GM18507 (cell line): ENCODE measurements at places on chromosomes 1 and 21.

DNA sequence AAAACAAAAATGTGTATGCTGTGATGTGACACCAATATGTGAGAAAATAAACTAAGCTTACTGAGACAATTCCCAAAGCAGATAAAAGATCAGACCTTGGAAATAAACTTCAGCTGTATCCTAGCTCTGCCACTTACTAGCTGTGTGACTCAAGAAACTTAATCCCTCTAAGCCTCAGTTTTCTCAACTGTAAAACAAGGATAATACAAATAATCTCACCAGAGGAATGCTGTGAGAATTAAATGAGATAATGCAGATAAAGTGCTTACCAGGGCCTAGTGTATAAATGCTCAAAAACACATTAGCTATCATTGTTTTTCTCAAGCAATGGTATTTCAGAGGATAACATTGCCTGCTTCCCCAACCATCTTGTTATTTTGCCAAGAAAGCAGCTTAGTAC, 2.1 kb downstream of the HEATR1 start:
- no peak for DNase-seq

- DNase-seq = no peak
Measured at GRCh38 chr1:38083541-38083940, 36.9 kb upstream of the POU3F1 start.

- no peak for DNase-seq
Measured at GRCh38 chr1:46557403-46557802, 6.0 kb upstream of the KNCN start.

DNA sequence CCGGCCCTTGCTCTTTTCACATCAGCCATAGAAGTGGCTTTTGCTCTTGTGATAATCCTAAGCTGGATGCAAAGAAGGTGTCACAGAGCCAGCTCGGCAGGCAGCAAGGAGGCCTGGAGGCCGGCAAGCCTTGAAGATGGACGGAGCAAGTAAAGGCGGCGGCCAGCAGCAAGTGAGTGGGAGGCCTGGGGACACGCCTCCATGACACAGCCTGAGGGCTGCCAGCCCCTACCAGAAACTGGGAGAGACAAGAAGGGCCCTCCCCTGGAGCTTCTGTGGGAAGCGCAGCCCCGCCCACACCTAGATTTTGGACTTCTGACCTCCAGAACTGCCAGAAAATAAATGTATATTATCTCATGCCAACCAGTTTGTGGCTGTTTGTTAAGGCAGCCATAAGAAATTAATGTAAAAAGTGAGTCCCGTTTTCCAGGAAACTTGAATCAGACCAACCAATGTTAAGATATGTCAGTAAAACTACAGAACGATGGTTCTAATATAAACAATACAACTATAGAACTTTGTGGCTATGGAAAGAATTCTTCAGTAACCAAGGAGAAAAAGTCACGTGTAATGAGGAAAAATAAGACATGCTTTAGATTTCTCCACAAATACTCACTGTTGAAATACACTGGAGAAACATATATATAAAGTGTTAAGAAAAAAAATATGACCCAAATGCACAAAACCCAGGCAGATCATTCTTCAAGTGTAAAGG, 49.9 kb downstream of the BACE2 start:
- DNase-seq = no peak

GRCh38 chr1:178282949-178283367, 189.1 kb downstream of the RASAL2 start:
- DNase-seq = no peak

GRCh38 chr21:44701541-44701940, 4.6 kb downstream of the KRTAP10-12 start:
- no peak for DNase-seq

- DNase-seq = no peak
Measured at GRCh38 chr1:84504580-84505492, 1.4 kb upstream of the SPATA1 start.
